Uterus (tissue), 4 donors: ENCODE measurements at places on chromosomes 3 and 15. TPM values are rescaled to one million over a fixed set of nuclear protein-coding genes. Genes with fewer than 3 reads are reported as not detected.

- DNase-seq = no peak
Observed at GRCh38 chr15:75584121-75584520, 5.0 kb upstream of the PTPN9 start.

Gene SKOR1
- total RNA-seq = 0.35 TPM

Gene IL12A
- not detected for total RNA-seq

GRCh38 chr3:197549261-197549885 is 6.4 kb downstream of the BDH1 start:
- no peak for DNase-seq

- DNase-seq = no peak
Observed at GRCh38 chr3:123405021-123405420, 43.9 kb downstream of the ADCY5 start.

GRCh38 chr15:25901811-25902605 is 38.9 kb upstream of the ATP10A start:
- no peak for DNase-seq

- DNase-seq = no peak
Observed at GRCh38 chr3:195885036-195885891, 23.1 kb downstream of the TNK2 start.

Gene FBXO45
- total RNA-seq = 8.9 TPM

GRCh38 chr3:147730284-147730683 is 321.1 kb downstream of the ZIC1 start:
- no peak for DNase-seq

GRCh38 chr15:53918180-53919079 is 59.8 kb upstream of the UNC13C start:
- DNase-seq = no peak

Gene FOXL2NB
- total RNA-seq = 6.2 TPM

- DNase-seq = no peak
Observed at GRCh38 chr15:83304861-83305703, 20.6 kb upstream of the BNC1 start.

DNA sequence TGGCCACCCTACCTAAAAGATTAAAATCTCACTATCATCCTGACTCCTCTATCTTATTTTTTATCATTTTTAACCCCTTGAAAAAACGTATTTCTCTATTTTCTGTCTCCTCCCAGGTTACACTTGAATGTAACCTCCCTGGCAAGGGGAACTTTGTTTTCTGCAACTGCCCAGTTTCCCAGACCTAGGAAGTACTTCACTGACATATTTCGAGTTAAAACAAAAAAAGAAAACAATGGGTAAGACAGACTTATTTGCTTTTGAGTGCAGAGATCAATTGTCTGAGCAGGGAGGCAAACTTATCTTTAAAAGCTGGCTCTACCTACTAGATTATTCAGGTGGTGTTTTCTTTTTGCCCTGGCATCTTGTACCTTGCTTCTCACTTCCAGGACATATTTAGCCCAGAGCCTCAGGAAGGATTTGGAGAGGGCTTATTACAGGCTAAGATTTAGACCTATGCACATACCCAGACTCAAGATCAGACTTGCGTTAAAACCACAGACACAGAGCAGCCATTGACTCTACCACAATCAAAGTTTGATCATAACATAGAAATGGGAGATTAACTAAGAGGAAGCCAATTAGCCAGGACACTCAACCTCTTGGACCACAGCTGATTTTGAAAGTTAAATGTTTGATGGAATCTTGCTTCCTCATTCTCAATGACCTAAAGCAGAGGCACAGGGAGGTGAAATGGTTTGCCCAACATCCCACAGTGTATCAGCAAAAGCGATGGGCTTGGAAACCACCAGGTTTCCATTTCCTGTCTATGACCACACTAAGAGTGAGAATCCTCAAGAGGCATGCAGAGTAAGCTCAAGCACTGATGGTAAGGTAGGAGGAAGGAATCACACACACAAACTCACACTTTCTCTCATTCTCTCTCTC is 169.5 kb upstream of the THBS1 start:
- DNase-seq = no peak

DNA sequence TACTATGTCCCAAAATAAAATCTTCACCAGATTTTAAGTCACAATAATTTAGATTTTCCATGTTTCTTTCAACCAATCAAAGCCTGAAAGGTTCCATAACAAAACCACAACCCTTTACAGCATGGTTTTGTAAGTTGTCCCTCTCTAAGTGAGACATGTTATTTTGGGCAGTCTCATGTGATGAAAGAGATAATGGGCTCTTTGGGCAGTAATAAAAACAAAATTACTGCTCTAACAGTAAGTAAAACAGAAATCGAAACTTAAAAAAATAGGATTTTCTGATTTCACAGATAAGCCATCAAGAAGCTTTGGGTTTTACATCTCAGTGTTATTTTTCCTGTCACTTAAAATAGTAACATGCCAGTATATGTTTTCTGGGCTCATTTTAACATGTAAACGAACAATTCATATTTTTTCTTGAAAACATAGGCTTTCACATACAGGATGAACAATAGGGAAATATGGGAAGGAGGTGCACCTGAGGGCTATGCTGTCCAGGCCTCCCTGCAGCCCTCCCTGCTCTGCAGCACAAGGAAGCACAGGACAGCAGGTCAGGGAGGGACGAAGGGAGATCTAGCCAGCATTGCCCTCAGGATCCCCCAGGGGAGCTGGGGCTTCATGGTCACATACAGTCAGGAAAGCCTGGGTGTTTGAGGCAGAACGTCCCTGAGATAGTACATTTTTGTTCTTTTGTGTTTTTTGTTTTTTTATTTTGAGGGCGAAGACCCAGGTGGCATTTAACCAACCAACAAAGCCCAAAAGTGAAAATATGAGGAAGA is 157.4 kb downstream of the SHOX2 start:
- DNase-seq = no peak

DNA sequence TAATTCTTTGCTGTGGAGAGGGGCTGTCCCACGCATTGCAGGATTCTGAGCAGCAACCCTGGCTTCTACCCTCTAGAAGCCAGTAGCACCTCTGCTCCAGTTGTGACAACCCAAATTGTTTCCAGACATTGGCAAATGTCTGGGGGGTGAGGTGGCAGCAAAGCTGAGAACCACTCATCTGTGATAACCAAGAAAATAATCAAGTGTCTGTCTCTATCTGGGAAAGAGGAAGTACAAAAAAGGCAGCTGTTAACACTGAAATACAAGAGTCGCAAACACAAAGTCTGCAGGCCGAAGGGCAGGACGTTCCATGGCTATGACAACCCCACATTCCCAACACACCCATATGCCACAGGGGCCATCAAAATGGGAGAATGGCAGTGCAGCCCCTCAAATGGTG is 42.2 kb upstream of the GNB5 start:
- DNase-seq = no peak

Gene CTXN2
- total RNA-seq = not detected

DNA sequence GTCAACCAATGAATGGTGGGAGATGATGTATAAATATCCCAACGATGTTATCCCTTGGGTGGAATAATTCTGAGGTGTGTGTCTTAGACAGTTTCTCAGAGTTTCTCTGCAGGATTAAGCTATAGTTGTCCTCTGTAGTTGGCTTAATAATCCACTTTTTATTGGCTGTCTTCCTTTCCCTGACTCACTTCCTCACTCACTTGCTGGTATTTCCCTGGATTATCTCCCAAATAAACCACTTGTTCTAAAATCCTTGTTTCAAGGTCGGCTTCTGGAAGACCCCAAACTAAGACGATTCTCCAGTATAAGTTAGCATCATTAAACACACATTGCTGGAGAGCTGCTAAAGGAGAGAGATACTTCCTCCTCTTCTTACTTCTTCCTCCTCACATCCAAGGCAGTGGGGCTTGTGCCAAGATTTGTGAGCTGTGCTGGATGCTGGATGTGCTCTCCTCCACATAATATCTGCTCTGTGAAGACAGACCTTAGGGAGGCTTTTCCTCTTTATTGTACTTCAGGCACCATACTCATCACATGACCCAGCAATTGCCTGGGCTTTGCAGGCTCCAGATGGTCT is 22.5 kb upstream of the ROPN1 start:
- DNase-seq = peak; percentile 24
